ENCODE measurements at places on chromosomes 11 and 22.
A peak's percentile ranks its signal among the peaks of the same experiment; 100 is the strongest.

- no peak for DNase-seq
Measured at GRCh38 chr11:115885535-115886421, 381.6 kb upstream of the CADM1 start.

DNA sequence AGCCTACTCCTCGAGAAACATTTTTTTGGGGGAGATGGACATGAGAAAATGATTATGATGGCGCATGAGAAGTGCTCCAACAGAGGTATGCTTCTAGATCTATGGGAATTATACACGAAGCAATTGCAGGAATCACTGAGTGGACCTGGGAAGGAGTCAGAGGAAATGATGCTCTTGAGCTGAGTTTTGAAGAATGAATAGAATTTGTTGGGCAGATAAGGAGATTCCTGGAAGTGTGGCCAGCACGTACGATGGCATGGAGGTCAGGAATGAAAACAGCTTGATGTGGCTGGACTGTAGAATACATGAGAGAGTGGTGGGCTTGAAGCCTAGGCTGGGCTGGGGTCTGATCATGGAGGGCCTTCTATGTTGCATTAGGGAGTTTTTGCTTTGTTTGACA is 31.7 kb downstream of the ADAMTS15 start:
- no peak for DNase-seq

- DNase-seq: no peak
Measured at GRCh38 chr22:39466228-39467006, 9.6 kb downstream of the MGAT3 start.

GRCh38 chr11:20518323-20518834 is 81.0 kb upstream of the SLC6A5 start:
- DNase-seq: peak; percentile 2

DNA sequence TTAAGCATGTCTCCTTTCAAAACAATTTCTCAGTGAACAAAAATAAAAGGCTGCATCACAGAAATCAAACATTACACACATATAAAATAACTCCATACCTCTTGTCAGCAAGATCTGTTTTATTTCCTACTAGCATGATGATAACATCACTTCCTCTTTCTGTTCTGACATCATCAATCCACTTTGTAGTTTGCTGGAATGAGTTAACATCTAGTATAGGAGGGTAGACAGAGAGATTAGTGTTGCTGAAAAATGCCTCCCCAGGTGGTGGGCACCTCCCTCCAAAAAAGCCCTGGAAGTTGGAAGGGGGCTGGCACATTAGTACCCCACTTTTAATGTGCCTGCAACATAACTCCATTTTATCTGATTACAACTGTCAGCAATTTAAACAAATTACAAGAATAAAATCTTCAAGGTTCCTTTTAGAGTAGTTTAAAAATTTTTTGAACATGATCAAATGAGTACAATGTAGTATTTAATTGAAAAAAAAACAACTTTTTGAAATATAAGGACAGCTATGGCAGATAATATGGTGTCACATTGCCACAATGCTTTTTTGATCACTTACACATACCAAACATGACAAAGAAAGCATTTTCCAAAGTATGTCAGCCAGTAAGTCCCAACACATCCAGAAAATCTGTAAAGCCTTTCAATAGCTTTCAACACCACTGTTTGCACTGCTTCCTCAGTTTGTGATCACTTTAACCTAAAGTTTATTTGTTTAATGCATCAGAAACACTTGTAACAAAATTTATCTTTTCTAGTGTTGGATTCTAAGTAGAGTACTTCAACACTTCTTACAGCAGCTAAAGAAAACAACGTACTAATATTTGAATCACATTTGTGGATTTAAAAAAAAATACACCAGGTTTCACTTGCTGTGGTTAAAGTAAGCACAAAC is 44.5 kb downstream of the RAB6A start:
- DNase-seq: no peak

- no peak for DNase-seq
Measured at GRCh38 chr11:125148743-125149142, 15.8 kb upstream of the PKNOX2 start.

DNA sequence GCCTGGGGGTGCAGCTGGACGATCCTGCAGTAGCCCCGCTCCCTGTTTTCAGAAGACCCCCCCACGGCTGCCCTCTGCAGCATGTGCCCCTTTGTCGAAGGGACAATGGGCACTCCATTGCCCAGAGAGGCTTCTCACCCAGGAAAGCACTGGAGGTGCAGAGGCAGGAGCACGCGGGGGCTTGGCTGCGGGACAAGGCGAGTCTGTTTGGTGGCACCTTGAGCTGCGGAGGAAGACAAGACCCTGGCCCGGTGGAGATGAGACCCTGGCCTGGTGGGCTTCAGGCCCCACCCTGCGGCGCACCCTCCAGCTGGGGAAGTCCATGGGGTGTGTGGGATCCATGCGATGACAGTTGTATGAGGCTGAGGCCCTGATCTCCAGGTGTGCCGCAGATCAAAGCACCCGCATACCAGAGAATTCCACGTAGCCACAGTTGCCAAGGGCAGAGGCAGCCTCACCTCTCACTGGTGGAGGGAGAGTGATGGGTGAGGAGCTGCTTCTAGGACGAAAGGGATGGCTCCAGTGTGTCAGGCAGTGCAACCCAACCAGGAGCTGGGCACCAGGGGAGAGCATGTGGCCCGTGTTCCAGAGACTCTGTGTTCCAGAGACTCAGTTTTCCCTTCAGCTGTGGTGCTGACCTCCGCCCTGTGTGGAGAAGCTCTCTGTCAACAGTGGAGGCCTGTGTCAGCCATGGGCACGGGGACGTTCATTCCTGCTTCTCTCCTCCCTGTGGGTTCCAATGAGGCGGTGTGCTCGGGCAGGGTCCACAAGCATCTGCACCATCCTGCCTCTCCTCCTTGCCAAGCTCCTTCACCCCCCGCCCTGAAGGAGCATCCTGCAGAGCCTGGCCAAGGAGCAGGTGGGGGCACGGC is 10.0 kb downstream of the TBX1 start:
- no peak for DNase-seq

Data from NCI-H2029 (cell line).